ENCODE measurements at places on chromosomes 7 and 10.

DNA sequence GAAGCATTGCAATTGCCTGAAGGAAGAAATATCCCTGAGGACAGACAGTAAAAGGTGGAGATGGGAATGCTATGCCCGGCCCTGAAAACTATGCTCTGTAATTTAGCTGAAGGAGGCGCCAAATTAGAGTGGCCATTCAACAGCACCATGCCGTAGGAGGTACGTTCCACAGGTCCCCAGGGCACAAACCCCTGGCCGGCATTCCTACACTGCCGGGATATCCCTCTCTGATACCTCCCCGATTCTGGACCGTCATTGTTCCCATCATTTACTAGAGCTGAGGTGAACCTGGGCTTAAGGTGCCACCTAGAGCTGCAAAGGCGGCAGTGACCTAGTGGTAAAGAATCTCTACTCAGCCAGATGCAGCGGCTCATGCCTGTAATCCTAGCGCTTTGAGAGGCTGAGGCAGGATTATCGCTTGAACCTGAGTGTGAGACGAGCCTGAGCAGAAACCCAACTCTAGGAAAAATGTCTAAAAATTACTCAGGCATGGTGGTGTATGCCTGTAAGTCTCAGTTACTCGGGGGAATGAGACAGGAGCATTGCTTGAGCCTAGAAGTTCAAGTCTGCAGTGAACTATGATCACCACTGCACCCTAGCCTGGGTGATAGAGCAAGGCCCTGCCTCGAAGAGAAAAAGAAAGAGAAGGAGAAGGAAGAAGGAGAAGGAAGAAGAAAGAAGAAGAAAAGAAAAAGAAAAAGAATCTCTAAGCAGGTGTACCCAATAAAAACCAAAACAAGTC, 53.0 kb upstream of the TNKS2 start:
- DNase-seq = no peak

- no peak for DNase-seq
Measured at GRCh38 chr7:30057741-30058140, 29.5 kb downstream of the PLEKHA8 start.

DNA sequence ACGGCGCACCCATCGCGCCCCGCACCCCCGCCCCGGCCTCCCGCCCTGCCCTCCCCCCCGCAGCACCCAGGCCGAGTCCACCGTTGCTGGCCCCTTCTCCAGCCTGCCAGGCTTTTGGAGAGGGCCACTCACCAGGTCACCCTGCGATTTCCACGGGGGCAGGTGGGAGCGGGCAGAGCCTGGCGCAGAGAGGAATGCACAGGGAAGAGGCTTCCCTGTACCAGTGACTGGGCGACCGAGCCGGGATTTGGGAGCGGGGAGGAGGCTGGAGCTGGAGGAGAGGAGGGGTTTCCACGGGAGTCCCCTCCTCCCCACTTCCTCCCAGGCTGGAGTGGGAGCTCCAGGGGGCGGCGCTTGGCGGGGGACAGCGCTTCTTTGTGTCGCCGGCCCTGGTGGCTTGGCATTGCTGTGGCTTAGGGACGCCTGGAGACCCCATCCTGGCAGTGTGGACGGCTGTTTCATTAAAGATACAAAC, 19.3 kb downstream of the TCAF1 start:
- DNase-seq = no peak

GRCh38 chr10:86968994-86969355, 693 bp downstream of the ADIRF start:
- DNase-seq = no peak

DNA sequence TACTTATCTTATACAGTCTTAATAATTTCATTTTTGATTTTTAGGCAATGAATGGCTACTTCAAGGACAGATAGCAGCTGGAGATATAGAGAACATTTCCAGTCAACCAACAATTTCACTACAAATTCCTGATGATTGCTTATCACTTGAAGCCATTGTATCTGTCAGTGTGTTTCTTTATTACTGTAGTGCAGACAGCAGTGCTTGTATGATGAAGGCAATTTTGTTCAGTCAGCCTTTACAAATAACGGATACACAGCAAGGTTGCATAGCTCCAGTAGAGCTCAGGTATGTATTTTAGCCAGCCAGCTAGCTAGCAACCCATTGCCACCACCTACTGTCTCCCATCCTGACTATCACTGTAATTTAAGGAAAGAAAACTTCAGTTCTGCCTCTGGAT, 53.8 kb downstream of the NHLRC2 start:
- no peak for DNase-seq

GRCh38 chr7:68678196-68678595, 920.1 kb upstream of the AUTS2 start:
- no peak for DNase-seq

- DNase-seq = no peak
Measured at GRCh38 chr7:45697576-45698136, 123.5 kb downstream of the ADCY1 start.

GRCh38 chr10:119364645-119365600, 157.6 kb downstream of the GRK5 start:
- no peak for DNase-seq

- no peak for DNase-seq
Measured at GRCh38 chr10:97399843-97400545, 1.1 kb downstream of the RRP12 start.

- DNase-seq = no peak
Measured at GRCh38 chr10:104622598-104623209, 18.4 kb upstream of the SORCS3 start.

GRCh38 chr10:72114706-72115450, 26.5 kb upstream of the SPOCK2 start:
- no peak for DNase-seq

DNA sequence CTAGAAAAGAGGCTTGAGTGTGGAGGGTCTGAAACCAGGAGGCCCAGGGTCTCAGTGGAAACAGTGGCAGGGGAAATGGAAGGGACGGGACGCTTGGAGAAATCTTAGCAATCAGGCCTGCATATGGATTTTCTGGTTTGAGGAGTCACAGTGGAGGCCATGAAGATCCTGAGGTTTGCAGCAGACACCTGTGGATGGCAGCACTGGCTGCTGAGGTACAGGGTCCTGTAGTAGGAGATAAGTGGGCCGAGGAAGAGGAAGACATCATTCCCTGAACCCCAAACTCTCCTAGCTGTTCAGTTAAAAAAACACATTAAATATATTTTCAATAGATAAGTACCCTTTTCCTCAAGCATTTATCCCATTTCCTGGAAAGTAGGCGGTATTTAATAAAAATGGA, 208.8 kb upstream of the IGFBP3 start:
- peak; percentile 13 for DNase-seq

DNA sequence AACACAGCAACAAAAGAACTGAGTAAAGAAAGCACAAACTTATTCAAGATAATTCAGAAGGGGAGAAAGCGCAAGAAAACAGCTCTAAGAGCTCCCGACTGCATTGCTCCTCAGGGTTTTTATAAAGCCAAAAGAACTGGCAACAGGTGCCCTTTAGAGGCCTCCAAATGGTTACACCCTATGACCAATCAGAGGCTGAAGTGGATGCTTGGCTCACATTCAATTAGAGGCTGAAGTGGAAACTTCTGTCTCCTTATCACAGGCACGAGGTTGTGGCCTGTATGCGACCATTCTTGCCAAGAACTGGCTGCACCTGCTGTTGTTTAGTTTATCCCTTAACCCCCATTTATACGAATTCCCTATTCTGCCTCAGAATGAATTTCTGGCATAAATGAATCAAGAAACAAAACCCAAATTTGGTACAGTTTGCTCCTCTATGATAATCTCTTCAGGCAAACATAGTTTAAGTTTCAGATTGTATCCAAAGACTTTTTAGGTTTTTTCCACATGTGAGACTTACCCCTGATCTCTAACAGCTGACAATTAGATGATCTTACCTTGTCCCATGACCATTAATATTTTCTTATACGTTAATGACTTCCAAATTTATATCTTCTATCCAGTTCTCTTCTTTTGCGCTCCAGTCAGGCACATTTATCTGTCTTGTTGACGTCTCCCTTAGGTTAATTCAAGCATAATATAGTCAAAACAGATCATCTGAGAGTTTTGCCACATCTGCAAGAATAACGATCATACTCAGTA, 504.8 kb downstream of the NXPH1 start:
- DNase-seq = no peak

DNA sequence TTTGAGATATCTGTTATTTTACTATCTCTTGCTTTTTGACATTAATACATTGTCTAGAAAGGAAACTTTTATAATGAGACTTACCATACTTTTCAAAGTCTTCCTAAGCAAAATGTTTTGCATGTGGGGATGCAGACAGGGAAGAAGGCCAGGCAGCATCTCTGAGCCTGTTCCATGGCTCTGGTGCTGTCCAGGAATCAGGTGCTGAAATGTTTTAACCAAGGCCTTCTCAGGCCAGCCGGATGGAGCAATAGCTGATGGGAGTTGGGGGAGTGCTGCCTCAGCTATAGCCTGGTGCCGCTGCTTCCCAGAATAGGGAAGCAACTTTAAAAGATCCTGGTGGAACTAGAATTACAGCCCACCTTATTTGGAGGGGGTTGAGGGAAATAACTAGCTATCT, 38.5 kb downstream of the CRTAC1 start:
- no peak for DNase-seq

DNA sequence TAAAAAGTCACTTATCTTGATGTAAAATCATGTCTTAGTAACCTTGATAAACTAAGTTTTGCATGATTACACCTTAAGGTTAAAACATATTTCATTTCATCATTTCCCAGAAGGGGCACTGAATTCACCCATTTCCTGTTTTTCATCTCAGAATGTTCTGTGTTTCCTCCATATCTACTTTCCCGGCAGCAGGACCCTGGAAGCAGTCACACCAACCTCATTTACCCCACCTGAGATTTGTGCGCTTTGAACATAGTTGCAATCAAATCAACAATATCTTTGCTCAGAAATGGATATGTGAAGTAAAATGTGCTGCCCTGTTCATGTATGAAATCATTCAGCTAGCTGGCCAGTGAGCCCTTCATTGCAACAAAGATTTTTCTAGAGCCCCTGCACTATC, 46.8 kb downstream of the IKZF1 start:
- peak; percentile 64 for DNase-seq

- DNase-seq = peak; percentile 12
Measured at GRCh38 chr10:68559841-68560185, 324 bp upstream of the TET1 start.

DNA sequence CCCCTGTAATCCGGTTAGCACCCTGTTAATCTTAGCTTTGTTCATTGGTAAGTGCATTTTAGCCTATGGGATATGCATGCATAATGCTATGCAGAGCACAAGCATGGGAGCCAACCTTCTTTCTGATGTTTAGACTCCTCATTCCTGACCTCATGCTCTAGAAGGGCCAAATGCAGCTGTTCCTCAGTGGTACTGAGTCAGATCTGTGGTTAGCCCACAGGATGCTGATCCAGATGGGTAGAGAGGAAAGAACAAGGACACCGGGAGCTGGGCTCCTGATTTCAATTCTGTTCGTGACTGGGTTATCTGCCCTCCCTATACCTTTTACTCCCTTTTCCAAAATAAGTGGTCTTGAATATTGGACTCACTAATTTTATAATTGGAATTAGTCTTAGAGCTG, 31.7 kb upstream of the C10orf90 start:
- DNase-seq = no peak

DNA sequence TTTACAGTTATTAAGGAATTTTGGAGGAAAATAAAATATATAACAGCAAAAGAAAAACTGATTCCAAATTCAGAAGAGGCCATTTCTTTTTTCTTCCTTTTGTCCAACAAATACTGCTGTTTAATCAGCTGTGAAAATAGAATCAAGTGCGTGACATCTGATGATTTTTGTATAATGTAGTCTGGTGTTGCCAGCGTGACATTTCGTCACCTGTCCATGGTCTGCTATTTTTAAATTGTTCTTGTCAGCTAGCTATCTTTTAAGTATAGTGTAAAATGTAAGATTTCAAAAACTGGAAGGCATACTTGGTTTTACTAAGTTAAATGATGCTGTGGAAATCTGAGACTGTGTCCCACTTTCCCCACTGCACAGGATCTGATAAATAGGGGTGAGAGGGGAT, 105.9 kb downstream of the CPEB3 start:
- no peak for DNase-seq

DNA sequence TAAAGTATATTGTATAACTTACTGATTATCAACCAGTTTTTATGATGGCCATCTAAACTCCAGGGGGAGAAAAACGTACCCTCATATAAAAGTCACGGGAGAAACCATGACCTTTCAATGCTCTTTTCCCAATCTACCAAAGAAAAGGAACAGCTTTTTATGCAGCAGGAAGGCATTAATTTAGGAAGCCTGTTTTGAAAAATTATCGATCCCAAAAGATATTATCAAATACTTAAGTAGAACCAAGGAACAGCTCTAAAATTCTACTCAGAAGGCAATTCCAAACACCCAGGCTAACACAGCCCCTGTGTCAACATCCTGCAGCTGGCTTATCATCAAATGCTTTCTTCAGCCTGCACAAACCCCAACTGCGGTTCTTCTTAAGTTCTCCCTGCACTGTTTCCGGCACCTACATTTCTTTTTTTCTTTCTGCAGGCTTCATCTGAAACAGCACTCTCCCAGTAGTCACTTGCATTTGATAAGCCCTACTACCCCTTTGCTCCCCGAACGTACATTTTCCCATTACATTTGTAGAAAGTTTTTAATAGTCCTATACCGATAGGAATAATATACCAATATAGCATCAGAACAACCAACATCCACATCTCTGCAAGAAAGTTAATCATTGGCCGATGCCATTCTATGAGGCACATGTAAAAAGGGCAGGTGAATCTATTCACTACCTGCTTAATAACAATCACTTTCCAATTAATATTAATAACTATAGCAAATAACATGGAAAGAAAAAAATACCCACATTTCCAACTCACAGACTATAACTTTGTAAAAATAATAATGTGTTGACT, 47.9 kb downstream of the PIP4K2A start:
- peak; percentile 73 for DNase-seq

DNA sequence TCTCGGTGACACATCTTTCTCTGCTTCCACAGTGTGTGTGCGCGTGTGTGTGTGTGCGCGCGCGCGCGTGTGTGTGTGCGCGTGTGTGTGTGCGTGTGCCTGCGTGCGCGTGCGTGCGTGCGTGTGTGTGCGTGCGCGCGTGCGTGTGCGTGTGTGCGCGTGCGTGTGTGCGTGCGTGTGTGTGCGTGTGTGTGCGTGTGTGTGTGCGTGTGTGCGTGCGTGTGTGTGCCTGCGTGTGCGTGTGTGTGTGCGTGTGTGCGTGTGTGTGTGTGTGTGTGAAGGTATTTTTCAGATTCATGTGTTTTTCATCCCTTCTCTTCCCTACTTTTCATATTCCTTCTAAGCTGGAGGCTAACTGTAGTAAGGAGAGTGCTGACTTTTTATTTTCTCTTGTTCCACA, 148.4 kb downstream of the CREB5 start:
- DNase-seq = no peak

GRCh38 chr7:47420122-47420780, 161.7 kb downstream of the TNS3 start:
- DNase-seq = no peak

- DNase-seq = no peak
Measured at GRCh38 chr7:34096198-34096651, 190.9 kb downstream of the BMPER start.
